ENCODE measurements at places on chromosomes 3 and 15.

GRCh38 chr3:87161417-87161816 is 65.7 kb upstream of the CHMP2B start:
- H3K4me3 ChIP-seq, result no peak overlapping the region
- H3K4me1 ChIP-seq, result no peaks in the 10 kb centered on the region
- H3K27me3 ChIP-seq, result no peaks in the 10 kb centered on the region
- DNase-seq, result no peak

GRCh38 chr3:126609909-126610308 is 45.0 kb downstream of the TXNRD3 start:
- DNase-seq, result no peak
- peaks cover 43% of the 10 kb centered on the region for H3K36me3 ChIP-seq
- no peaks in the 10 kb centered on the region for H3K27me3 ChIP-seq
- H3K4me3 ChIP-seq, result no peak overlapping the region
- no peak overlapping the region for H3K27ac ChIP-seq

GRCh38 chr15:48230498-48230897 is 24.4 kb downstream of the SLC12A1 start:
- no peaks in the 10 kb centered on the region for H3K27me3 ChIP-seq
- H3K4me3 ChIP-seq, result no peak overlapping the region
- no peak overlapping the region for H3K27ac ChIP-seq
- DNase-seq, result no peak

DNA sequence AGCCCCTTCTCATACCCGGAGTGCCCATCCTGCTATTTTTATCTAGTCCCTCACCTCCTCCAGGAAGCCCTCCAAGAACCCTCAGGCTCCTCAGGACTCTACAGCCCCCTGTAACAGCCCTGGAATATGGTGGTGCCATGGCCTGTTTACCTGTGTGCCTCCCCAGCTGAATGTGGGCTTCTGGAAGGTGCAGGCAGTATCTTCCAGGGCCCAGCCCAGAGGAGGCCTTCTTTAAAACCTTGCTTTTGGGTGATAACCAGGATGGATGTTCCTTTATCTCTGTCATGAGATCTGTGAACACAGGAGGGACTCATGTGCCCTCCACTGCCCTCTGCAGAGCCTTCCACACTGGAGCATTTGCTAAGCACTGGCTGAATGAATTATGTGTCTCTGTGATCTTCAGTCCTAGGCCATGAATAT is 36.7 kb upstream of the MRPS22 start:
- H3K27ac ChIP-seq, result no peak overlapping the region
- no peaks in the 10 kb centered on the region for H3K36me3 ChIP-seq
- no peak overlapping the region for H3K4me3 ChIP-seq
- DNase-seq, result no peak

DNA sequence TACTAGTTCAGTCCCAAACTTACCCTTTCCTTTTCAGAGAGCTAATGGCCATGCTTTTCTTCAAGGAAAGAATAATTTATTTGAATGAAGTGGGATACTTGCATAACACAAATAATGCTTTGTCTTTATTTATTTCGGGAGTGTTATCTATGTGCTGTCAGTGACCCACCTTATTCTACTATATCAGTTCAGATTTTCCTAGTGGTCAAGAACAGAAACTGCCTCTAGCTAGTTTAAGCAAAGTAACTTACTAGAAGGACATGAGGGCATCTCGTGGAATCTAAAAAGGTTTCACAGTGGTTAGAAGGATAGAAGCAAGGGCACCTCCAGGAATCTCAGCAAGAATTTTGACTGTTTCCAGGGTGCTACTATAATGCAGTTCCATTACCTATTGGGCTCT is 3.8 kb upstream of the TIMMDC1 start:
- no peak for DNase-seq
- H3K27me3 ChIP-seq, result no peaks in the 10 kb centered on the region
- H3K4me1 ChIP-seq, result peaks cover 5% of the 10 kb centered on the region
- H3K36me3 ChIP-seq, result peaks cover 12% of the 10 kb centered on the region
- no peak overlapping the region for H3K4me3 ChIP-seq
- H3K27ac ChIP-seq, result no peak overlapping the region

GRCh38 chr15:46848704-46849103 is 868.6 kb upstream of the SEMA6D start:
- peaks cover 15% of the 10 kb centered on the region for H3K4me1 ChIP-seq
- peak; percentile 76 for DNase-seq
- H3K4me3 ChIP-seq, result no peak overlapping the region
- no peaks in the 10 kb centered on the region for H3K27me3 ChIP-seq

GRCh38 chr3:57659806-57660439 is 33.0 kb downstream of the DENND6A start:
- peaks cover 16% of the 10 kb centered on the region for H3K4me1 ChIP-seq
- DNase-seq, result no peak
- peak overlapping the region; percentile 45 for H3K27ac ChIP-seq
- peaks cover 87% of the 10 kb centered on the region for H3K36me3 ChIP-seq
- no peak overlapping the region for H3K4me3 ChIP-seq

GRCh38 chr3:126337980-126338651 is 19.1 kb downstream of the KLF15 start:
- H3K27me3 ChIP-seq, result no peaks in the 10 kb centered on the region
- peak; percentile 38 for DNase-seq
- no peak overlapping the region for H3K4me3 ChIP-seq
- no peaks in the 10 kb centered on the region for H3K36me3 ChIP-seq
- no peaks in the 10 kb centered on the region for H3K4me1 ChIP-seq

- H3K4me1 ChIP-seq, result no peaks in the 10 kb centered on the region
- no peaks in the 10 kb centered on the region for H3K36me3 ChIP-seq
- no peaks in the 10 kb centered on the region for H3K27me3 ChIP-seq
- no peak for DNase-seq
- H3K4me3 ChIP-seq, result no peak overlapping the region
- no peak overlapping the region for H3K27ac ChIP-seq
These were observed 50.0 kb upstream of the CP start for GRCh38 chr3:149271669-149272068.

DNA sequence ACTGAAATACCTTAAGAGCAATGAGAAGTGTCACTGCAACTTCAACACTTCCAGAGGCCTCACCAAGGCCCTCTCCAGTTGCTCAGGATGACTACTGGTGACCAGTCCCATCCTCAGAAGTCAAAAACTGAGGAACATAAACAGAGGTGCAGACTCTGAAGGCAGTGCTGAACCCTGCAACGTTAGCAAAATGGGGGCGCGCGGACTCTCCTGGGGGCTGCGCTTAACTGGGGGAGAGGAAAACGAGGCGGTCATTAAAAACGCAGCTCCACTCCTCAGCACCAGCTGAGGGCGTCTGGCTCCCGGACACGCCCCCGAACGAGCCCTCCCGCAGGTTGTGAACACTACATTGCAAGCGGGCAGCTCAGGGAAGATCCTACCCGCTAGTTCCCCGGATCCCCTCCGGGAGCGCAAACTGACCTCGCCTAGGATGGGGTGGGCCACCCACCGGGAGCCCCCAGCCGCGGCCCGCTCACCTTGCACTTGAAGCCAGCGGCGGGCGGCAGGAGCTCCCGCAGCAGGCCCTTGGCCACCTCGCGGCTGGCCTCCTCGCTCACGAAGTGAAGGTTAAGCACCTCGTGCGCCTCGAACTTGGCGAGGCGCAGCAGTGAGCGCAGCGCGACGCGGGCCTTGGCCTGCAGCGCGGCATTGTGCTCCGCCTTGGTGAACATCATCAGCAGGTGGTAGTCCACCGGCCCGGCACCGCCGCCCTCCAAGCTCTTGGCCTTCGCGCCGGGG is 711 bp downstream of the XXYLT1 start:
- H3K36me3 ChIP-seq, result no peaks in the 10 kb centered on the region
- H3K27ac ChIP-seq, result peak overlapping the region; percentile 67
- H3K4me1 ChIP-seq, result peaks cover 7% of the 10 kb centered on the region
- DNase-seq, result peak; percentile 51
- H3K27me3 ChIP-seq, result no peaks in the 10 kb centered on the region

GRCh38 chr3:12179441-12179840 is 20.7 kb upstream of the TIMP4 start:
- DNase-seq, result no peak
- no peaks in the 10 kb centered on the region for H3K27me3 ChIP-seq
- H3K4me3 ChIP-seq, result no peak overlapping the region
- peak overlapping the region; percentile 44 for H3K27ac ChIP-seq

DNA sequence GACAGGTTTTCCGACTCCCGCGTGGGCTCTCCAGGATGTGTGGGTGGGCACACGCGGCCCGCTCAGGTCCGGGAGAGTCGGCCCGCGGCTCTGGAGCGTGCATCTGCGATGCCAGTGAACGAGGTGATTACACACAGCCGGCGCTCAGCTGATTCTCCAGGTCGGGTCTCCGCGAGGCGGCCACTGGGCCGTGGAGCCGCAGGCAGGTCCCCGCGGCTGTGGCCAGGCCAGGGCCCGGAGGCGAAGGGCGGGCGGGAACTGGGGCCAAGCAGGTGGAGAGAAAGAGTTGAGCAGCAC is 13.2 kb downstream of the PAK6 start:
- H3K4me3 ChIP-seq, result no peak overlapping the region
- H3K4me1 ChIP-seq, result peaks cover 12% of the 10 kb centered on the region
- H3K36me3 ChIP-seq, result no peaks in the 10 kb centered on the region
- DNase-seq, result no peak

- DNase-seq, result no peak
- H3K4me1 ChIP-seq, result no peaks in the 10 kb centered on the region
- no peak overlapping the region for H3K27ac ChIP-seq
- no peaks in the 10 kb centered on the region for H3K36me3 ChIP-seq
These were observed 219.7 kb upstream of the SGO1 start for GRCh38 chr3:20405744-20406143.

DNA sequence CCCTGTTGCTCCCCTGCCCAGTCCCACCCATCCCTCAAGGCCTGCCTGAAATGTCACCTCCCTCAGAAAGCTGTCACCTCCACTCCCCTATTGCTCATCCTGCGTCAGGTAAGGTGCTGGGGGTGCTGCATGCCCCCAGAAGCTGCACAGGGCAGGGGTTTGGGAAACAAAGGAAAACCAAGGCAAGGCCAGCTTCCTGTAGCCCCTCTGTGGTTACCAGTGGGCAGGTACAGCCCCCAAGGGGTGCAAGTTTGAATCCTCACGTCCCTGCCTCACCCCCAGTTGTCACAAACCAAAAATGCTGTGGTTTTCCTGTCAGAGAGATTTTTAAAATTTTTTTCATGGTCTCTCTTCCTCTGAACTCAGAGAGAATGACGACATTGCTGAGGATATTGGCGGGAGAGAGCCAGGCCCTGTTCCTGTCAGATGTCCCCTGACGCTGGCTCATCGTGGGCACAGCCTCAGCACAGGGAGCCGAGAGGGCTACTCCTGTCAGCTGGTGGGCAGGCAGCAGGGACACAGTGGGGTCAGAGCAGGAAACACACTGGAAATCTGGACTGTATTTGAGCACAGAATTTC is 27.0 kb downstream of the PSTPIP1 start:
- H3K4me1 ChIP-seq, result peaks cover 5% of the 10 kb centered on the region
- H3K36me3 ChIP-seq, result no peaks in the 10 kb centered on the region
- H3K27me3 ChIP-seq, result no peaks in the 10 kb centered on the region
- H3K4me3 ChIP-seq, result no peak overlapping the region

- H3K36me3 ChIP-seq, result no peaks in the 10 kb centered on the region
- DNase-seq, result no peak
- no peak overlapping the region for H3K27ac ChIP-seq
- H3K4me3 ChIP-seq, result no peak overlapping the region
- no peaks in the 10 kb centered on the region for H3K4me1 ChIP-seq
- H3K27me3 ChIP-seq, result no peaks in the 10 kb centered on the region
These were observed 203.5 kb upstream of the NECTIN3 start for GRCh38 chr3:110868106-110868505.
